Activated CD4-positive, alpha-beta T cell treated with anti-CD3 and anti-CD28 coated beads, Interleukin-2, amount 10 ng/mL, durations not matched to agents 7 days and 5 days (primary cell): ENCODE measurements at places on chromosomes 11 and 22. TPM values are rescaled to one million over a fixed set of nuclear protein-coding genes. Genes with fewer than 3 reads are reported as not detected.

The KCNQ1OT1 gene
- 0.22 TPM for total RNA-seq

- peak overlapping the region; percentile 7 for H3K4me3 ChIP-seq
- H3K4me1 ChIP-seq, result peaks cover 26% of the 10 kb centered on the region
- peak; percentile 9 for DNase-seq
- no peaks in the 10 kb centered on the region for H3K27me3 ChIP-seq
- H3K27ac ChIP-seq, result peak overlapping the region; percentile 20
- peaks cover 23% of the 10 kb centered on the region for H3K36me3 ChIP-seq
Measured at GRCh38 chr11:73072935-73073481, 69.1 kb downstream of the FCHSD2 start.

DNA sequence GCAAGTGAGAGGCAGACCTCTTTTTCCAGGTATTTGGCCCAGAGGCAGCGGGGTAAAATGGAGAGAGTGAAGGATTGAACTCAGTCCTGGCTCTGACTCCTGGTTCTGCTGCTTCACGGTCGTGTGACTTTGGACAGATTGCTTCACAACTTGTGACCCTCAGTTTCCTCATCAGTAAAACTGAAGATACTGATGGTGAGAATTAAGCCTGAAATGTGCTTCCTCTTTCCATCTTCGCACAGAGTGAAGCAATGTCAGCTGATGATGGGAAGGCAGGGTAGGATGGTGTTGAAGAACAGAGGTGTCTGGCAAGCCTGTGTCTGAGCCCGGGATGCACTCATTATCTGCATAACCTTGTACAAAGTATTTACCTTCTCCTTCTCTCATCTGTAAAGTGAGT, 59.0 kb downstream of the UBASH3B start:
- H3K36me3 ChIP-seq, result no peaks in the 10 kb centered on the region
- DNase-seq, result no peak
- no peaks in the 10 kb centered on the region for H3K27me3 ChIP-seq
- H3K4me1 ChIP-seq, result peaks cover 28% of the 10 kb centered on the region

GRCh38 chr11:45886816-45887520, 1.5 kb downstream of the MAPK8IP1 start:
- H3K4me1 ChIP-seq, result peaks cover 9% of the 10 kb centered on the region
- no peak overlapping the region for H3K27ac ChIP-seq
- H3K27me3 ChIP-seq, result no peaks in the 10 kb centered on the region
- H3K36me3 ChIP-seq, result no peaks in the 10 kb centered on the region
- H3K4me3 ChIP-seq, result peak overlapping the region; percentile 15

DNA sequence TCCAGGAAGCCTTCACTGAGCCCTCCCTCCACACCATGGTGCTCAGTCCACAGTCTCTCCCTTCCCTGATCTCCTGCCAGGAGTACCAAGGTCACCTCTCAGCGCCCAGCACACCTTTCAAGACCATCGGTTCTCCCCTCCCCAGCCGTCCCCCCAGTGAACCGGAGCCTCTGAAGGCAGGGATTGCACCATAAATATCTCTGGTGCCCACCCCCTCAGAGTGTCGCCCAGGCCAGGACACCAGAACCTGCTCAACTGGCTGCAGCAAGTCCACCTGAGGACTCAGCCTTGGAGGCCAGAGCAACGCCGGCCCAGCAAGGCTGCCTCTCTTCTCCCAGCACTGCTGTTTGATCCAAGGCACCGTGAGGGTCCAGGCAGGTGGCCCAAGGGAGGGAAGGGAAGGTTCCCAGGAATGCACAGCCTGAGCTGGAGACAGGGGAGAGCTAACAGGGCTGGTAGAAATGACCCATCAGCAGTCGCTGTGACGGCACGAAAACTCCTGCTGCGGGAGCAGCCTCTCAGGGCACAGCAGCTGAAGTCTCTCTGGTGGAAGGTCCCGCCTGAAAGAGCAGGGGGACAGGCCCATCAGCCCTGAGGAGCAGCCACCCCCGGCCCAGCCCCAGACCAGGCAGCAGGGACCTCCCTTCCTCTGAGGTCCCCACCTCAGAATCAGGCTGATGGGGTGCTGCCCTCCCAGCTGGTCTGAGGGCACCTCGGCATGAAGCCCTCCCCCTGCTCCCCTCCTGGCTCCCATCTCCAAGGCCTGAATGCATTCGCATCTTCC, 80.3 kb downstream of the BUD13 start:
- H3K36me3 ChIP-seq, result no peaks in the 10 kb centered on the region
- no peak overlapping the region for H3K4me3 ChIP-seq
- H3K4me1 ChIP-seq, result peaks cover 3% of the 10 kb centered on the region
- DNase-seq, result no peak
